Putamen (tissue), 1 donor: ENCODE measurements at places on chromosomes 6 and 20.

DNA sequence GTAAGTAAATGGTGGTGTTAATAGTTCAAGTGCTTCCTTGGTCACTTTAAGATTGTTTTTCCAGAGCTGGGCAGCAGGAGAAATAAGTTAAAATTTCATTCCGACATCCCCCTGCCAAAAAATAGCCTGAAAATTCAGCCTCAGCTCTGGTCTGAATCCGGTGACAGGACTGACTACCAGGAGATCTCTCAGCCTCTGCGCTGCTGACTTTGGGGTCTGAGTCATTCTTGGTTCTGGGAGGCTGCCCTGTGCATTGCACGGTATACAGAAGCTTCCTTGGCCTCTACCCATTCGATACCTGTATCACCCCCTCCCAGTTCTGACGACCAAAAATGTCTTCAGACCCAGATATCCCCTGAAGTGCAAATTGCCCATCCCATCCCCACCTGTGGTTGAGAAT is 36.3 kb upstream of the TFAP2C start:
- DNase-seq, result no peak

- DNase-seq, result peak; percentile 53
Measured at GRCh38 chr6:90098001-90098531, 198.6 kb downstream of the BACH2 start.

DNA sequence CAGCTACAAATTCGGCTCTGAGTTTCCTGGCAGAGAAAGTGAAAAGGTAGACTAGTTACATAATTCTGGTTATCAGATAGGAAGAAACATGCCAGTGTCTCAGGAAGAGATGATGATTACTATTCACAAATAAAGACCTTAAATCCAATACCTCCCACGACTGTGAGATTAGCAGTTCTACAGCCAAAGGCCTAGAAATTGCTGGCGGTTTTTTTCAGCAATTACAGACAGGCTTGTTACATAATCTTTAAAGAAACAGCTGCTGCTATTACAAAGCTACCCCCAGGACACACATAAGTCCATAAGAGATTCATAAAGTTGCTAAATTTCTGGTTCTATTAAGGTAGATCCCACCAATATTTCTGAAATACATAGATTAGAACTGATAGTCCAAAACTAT is 40.2 kb downstream of the PIGU start:
- DNase-seq, result no peak

DNA sequence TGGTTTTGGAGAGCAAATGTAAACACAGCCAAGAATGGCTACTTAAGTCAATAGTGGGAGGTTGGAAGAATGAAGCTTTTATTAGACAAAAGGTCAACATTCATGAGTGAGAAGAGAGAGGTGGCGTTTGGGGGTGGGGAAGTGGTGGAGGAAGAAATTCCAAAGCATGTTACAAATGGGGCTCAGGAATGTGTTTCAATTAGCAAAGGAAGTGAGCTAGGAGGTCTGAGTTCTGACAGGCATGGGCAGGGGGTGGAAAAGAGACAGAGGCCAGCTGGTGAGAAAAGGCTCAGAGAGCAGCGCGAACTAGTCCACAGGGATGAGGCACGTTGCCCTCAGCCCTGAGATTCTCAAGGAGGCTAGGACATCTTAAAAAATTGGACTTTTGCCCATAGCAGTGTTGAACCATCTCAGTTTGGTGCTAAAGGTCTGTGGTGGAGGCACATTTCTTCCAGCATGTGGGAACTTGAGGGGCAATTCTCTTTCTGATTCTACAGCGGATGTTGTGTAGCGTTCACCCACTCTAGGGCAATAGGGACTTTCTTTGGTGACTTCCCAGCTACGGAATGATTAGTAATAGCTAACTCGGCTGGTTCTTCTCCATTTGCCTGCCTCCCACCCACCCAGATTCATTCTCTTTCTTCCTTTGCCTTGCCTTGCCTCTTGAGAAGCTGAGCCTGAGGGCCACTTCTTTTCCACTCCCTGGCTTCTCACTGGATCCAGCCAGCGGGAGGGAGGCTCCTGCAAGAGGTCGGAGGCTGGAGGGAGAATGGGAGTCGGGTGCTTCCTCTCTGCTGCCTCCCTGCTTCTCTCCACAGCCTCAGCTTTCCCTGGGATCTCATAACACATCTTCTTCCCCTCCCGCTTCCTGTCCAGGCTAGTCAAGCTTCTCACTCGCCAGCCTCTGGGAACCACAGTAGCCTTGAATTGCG is 45.1 kb upstream of the NEDD9 start:
- DNase-seq, result no peak

DNA sequence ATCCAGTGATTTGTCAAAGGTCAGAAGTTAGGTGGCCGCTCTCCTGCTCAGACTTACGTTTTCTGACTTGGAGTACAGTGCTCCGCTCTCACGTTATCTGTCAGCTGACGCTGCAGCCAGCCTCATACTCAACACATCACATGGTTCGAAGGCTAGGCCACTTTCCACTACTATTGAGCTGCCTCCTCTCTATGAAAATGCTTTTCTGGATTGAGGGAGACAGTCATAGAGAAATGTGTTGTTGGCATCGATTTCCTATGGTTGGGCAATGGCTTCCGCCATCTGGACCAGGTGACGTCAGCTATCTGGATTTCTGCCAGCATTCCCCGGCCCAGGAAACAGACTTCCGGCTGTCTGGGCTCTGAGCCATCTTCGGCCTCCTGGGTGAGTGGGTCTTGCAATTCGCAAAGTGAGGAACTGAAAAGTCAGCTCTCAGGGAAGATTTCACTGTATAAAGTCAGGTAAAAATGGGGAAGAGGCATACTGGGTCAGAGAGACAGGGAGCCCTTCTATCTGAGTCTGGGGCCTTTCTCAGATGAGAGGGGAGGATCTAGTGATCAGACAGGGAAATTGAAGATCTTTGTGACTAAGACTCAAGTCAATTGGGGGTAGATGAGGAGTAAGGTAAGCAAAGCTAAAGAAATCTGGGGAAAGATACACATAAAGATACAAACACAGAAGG is 37.5 kb upstream of the IER3 start:
- DNase-seq, result peak; percentile 89

DNA sequence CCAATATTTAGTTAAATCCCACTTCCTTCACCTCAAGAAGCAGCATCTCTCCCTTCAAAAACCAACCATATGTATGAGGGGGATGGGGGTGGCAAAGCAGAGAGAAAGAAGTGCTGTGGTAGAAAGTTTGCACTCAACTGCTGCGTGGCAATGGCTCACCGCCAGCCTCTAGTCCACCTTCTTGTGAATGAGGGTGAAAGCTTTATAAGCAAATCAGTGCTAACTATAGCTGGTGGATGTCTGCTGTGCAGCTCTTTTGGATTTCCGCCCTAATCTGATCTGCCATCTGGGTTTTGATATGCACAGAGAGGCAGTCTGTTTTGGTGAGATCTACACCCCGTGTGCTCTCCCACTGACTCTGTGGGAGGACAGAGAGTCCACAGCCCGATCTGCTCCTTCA is 281.2 kb upstream of the SUPT3H start:
- no peak for DNase-seq

DNA sequence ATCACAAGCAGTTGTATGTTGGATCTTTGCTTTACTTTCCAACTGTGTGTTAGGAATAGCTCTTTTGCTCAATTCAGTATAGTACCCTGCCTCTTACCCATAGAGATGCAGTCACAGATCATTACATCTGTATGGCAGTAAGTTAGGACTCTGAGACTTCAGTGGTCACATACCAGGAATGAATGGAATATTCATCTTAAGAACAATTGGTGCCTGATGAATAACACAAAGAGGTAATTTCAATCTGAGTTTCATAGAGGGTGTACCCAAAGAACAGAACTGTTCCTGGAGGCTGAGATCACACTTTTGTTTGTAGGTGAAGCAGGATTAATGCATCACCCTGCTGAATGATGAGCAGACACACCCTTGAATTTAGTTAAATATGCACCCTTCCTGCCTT is 28.7 kb upstream of the KIF13A start:
- no peak for DNase-seq

DNA sequence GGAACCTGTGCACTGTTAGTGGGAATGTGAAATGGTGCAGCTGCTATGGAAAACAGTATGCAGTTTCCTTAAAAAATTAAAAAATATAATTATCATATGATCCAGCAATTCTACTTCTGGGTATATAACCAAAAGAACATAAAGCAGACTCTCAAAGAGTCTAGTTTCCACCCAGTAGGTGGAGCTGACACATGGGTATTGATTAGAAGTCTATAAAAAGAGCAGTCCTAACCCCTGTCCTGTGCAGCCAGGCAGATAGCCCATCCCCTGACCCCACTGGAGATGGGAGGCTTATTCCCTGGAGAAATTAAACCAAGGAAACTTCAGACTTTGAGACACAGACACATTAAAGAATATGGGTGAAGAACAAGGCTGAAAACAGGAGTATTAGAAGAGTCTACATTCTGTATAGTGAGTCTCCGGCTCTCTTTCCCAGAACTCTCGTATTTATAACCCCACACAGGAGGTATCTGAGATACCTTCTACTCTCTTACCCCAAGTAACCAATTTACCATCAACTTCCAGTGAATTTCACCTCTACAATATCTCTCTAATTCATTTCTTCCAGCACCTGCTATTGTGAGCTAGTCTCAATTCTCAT is 92.3 kb downstream of the SEL1L2 start:
- DNase-seq, result no peak

GRCh38 chr6:42525206-42525605 is 38.6 kb upstream of the UBR2 start:
- DNase-seq, result no peak

GRCh38 chr20:50317609-50318008 is 127.0 kb downstream of the CEBPB start:
- no peak for DNase-seq

DNA sequence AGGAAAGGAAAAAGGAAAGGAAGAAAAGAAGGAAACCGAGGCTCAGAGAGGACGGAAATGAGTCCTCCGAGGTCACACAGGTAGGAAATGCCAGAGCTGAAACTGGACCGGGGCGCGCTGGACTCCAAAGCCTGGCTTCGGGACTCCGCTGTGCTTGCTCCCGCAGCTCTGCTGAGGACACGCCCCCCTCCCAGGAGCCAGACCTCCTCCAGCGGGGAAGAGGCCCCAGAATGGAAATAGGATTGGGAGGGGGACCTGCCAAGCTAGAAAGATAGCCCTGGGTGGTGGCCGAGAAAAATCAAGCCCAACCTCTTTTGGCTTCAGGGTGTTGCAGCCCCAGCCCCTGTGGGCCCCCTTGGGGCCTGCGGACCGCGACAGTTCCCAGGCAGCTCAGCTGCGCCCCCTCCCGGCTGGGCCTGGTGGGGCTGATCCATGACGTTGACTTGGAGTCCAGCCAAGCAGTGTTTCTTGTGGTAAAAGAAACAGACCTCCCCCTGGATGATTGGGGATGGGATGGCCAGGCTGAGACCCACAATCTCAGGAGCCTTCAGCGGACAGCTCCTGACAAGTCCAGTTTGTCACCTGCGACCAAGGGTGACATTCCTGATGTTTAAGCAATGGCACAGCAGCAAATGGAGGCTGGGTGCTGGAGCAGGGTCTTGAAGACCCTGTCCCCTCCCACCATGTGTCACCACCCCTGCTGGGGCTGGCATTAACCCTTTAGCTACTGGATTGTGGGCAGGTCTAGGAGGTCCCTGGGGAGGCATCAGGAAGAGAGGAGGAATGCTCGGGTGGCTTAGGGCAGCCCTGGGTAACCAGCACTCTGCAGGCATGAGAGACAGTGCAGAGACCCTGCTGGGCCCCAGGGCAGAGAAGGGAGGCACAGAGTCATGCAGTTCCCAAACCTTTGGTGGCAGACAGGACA is 55.4 kb downstream of the RIPOR3 start:
- DNase-seq, result no peak

DNA sequence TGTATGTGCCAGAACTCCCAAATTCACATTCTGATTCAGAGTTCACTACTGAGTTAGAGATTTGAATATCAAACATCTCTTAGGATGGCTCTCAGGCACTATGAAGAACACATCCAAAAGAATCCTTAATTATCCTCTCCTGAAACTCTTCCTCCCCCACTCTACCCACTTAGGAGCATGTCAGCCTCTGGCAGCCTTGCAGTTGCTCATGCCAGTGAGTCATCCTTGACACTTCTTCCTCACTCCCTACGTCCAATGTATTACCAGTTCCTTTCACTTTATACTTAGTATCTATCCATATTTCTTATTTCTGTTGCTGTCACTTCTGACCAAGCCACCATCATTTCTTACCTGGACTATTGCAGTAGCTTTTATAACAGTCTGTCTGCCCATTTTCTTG is 192.0 kb upstream of the IMPG1 start:
- DNase-seq, result peak; percentile 18

GRCh38 chr20:50717974-50718761 is 13.2 kb upstream of the PARD6B start:
- DNase-seq, result no peak

DNA sequence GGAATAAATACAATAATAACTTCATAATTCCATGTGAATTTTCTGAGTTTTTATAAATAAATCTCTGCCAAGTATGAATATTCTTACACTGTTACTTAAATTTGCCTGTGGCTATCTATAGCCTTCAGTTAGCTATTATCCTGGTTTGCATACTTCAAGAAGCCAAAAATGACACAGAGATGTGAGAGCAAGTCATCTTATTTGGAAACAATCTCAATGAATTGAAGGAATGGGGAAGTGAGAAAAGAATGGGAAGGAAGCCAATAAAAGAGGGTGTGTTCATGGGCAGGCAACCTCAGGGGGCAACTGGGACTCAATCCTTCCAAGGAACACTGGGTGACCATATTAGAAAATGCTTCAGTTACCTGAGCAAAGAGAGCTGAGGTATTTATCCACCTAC is 9.9 kb downstream of the HAO1 start:
- DNase-seq, result no peak

DNA sequence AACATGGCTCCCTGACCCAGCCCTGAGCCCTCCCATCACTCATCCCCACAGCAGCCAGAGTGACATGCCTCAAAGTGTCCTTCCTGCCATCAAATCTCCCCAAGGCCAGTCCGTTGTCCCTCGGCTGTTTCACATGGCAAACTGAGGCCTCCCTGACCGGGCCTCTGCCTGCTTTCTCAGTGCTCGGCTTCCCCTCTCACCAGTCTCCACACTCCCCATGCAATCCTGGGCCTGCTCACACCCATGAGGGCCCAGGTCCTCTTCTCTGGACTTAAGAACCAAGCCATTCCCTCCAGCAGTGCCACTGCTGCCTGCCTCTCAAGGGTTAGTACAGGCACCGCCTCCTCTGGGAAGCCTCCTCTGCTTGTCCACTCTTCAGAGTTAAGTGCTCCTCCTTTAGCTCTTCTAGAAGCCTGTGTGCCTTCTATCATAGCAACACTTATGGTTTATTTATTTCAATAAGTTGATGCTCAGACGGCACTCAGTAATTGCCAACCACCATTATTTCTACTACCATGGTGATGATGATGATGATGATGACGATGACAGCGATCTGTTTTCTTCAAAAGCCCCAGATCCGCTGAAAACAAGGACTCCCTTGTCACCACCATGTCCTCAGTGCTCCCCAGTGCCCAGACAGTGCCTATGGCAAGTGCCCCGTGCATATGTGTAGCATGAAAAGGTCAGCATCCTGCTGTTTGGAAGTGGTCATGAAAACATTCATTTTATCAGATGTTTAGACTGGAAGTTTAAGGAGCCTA is 449.0 kb downstream of the CDH26 start:
- DNase-seq, result no peak

GRCh38 chr6:87784051-87784450 is 82.0 kb upstream of the AKIRIN2 start:
- DNase-seq, result no peak
